ENCODE measurements at places on chromosomes 7 and 10.

- DNase-seq = no peak
Observed at GRCh38 chr7:113142385-113143119, 24.2 kb upstream of the SMIM30 start.

GRCh38 chr10:125209591-125210355 is 49.4 kb upstream of the CTBP2 start:
- no peak for DNase-seq

DNA sequence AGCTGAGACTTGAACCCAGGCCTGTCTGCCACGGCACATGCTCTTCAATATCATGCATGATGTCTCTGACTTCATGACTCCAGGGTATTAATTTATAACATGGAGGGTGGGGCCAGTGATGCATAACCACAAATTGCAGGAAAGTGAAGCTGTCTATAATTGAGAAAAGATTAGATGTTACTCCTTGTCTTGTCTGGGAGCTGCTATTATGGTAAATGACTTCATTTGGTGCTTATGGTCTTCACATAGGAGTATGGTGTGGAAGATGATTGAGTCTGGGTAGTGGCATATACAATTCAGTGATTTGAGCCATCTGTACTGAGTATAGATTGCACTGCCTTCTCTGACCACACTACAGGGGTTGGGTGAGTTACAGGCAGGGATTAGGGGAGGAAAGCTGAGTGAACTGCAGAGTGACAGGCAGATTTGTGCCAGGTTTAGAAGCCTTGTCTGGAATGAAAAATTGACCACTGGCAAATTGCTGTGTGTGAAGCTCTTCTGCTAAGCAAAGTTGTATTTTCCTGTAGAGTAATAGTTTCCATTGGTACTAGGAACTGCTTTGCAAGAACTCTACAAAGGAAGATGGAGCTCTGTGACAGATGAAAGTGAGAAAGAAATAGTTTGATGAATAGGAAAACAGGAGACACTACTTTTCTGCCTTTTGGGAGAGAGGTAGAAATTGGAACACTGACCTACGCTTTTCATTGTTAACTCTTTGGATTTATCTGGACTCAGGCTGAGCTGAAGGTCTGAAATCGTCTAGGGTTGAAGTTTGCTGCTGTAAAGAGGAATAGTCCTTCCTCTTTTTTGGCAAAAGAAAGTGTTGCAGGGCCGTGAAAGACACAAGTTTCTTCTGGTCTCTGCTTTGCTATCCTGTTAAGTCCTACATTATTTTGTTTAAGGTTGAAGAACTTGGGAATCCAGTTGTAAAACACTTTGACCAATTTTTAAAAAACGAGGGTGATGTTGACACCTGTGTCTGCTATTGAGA is 2.7 kb downstream of the SND1 start:
- no peak for DNase-seq

GRCh38 chr7:138835087-138835486 is 37.1 kb upstream of the ATP6V0A4 start:
- no peak for DNase-seq

GRCh38 chr7:98779800-98780587 is 89.8 kb downstream of the TMEM130 start:
- DNase-seq = no peak

DNA sequence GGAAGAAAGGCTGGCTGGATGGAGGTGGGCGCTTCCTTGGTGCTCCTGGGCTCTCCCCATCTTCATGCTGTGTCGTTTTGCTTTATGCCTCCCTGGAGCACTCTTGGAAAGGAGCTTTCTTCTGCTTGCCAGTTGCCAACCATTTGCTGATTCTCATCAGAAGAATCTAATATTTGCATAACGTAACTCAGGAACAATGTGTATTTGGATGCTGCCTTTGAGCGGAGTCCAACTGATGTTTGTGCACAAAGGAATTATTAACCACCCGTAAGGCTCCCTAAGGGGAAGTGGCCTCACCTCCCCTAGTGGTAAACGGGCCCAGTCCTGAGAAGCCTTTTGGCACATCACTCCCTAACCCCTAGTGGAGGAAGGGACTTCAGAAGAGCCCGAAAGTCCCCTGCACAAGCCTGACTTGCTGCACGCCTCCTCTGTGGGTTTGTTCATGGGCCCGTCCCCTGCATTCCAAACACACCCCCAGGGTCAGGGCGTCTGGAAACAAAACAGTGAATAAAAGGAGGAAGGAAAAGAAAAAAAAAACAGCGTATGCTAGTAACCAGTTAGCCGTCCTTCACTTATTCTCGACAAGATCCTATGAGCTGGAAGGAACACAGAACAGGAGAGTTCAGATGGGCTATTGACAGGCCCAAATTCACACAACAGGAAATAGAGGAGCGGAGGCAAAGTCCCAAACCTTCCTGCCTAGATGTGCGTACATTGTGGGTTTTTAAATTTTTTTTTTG is 602.2 kb downstream of the LRMDA start:
- no peak for DNase-seq

All from activated CD4-positive, CD25-positive, alpha-beta regulatory T cell treated with anti-CD3 and anti-CD28 coated beads, Interleukin-2, amount 50 U/mL, for 16 hours (primary cell).